Stimulated activated CD8-positive, alpha-beta memory T cell treated with anti-CD3 and anti-CD28 coated beads, Interleukin-12 subunit alpha, Interleukin-12 subunit beta, amount 100 ng/mL, for 4 hours (primary cell): ENCODE measurements at places on chromosomes 4 and X.

- no peak for DNase-seq
Observed at GRCh38 chr4:174281182-174281737, 2.2 kb downstream of the FBXO8 start.

GRCh38 chrX:106263817-106264216 is 95.7 kb downstream of the PWWP3B start:
- DNase-seq, result no peak

DNA sequence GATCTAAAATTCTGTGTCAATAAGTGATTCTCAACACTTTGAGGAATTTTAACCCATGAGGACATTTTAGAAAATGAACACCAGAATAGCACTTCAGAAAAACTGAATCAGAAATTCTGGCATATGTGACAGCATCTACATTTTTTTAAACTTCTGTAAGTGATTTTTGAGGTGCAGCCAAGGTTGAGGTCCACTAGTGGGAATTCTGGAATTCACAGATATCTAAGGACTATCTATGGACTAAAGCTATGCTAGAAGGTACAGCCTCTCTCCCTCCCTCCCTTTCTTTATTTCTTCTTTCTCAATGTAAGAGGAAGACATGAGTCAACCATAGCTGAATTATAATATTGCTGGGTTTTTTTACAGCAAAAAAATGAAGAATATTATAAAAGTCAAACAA is 508.2 kb upstream of the ATOH1 start:
- DNase-seq, result no peak

GRCh38 chr4:113256946-113257345 is 207.5 kb downstream of the ANK2 start:
- DNase-seq, result no peak

DNA sequence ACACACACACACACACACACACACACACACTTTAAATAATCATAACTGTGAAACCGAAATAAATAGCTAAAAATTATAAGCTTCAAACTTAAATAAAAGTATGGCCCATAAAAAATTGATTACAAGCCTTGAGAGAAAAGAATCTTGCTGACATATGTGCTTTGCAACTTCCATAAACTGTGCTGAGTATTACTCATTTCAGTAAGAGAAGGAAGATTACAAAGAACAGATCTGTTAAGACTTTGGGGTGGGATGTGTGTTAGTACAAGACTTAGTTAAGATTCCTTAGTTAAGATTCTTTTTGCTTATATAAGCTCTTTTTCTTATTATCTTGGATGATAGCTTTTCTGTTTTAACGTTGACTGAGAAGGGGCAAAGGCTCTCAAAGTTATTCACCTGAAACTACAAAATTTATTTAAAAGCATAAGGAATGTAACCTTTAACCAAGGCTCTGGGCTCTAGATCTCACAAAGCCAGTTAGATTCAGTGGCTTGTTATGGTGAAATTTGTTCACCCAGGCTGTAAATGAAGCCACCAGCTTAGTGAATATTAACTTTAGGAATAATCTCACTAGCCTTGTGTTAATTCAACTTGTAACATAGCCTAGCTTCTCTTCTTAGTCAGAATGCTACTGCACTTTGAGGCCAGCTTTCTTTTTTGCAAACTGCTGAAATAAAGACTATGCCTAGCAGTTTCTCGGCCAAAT is 58.2 kb downstream of the ARSJ start:
- DNase-seq, result no peak

GRCh38 chrX:129678614-129679195 is 23.9 kb upstream of the APLN start:
- DNase-seq, result no peak
